ENCODE measurements at places on chromosomes 6 and 20. TPM values are rescaled to one million over a fixed set of nuclear protein-coding genes. Genes with fewer than 3 reads are reported as not detected.

SIRPA gene
- total RNA-seq: 10.7 TPM

PXDC1 gene
- 4.8 TPM for total RNA-seq

COL11A2 gene
- total RNA-seq: 4.2 TPM

GRCh38 chr6:11241793-11242201 is 9.3 kb upstream of the NEDD9 start:
- no peaks in the 10 kb centered on the region for H3K36me3 ChIP-seq
- H3K4me1 ChIP-seq: peaks cover 30% of the 10 kb centered on the region
- no peaks in the 10 kb centered on the region for H3K27me3 ChIP-seq
- no peak overlapping the region for H3K4me3 ChIP-seq
- DNase-seq: peak; percentile 66

- no peak for DNase-seq
- peaks cover 6% of the 10 kb centered on the region for H3K36me3 ChIP-seq
- no peaks in the 10 kb centered on the region for H3K27me3 ChIP-seq
- H3K4me1 ChIP-seq: no peaks in the 10 kb centered on the region
- H3K27ac ChIP-seq: no peak overlapping the region
Observed at GRCh38 chr20:58669287-58670006, 18.4 kb downstream of the STX16 start.

DNA sequence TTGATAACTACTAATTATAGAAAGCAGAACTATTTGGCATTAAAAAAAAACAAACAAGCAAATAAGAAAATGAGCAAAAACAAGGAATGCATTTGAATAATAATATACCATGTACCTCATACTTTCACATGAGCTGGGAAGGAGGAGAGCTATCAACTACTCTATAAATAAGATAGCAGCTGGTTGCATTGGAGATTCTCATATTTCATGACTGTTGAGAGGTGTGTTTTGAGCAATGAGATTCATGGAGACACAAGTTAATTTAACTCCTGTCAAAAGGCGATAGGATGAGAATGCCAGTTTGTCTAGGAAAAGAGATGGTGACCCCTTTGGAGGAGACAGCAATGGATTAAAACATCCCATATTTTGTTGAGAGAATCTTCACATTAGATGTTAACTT is 348.8 kb upstream of the SPTLC3 start:
- no peak overlapping the region for H3K27ac ChIP-seq
- no peaks in the 10 kb centered on the region for H3K27me3 ChIP-seq
- no peak overlapping the region for H3K4me3 ChIP-seq
- no peaks in the 10 kb centered on the region for H3K4me1 ChIP-seq
- no peak for DNase-seq
- no peaks in the 10 kb centered on the region for H3K36me3 ChIP-seq

DNA sequence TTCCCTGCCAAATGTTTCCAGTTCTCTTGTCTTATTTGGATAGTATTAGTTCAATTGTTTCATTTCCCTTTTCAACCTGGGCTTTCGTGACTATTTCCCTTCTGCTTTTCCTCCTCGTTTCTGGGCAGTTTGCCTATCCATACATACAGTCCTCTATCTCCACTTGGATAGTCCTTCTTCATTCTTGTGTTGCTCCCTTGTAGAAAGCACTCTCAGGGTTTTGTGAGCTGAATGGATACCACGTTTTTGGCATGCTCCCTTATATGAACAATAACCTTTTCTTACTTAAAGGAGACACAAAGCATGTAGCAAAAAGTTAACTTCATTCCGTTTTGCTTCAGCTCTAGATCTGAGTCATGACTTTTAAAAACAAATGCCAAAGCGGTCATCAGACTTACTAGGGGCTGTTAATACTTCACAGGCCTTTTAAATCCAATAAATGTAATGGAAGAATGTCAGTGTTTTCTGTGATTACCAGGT is 16.6 kb downstream of the CRYBG1 start:
- no peak overlapping the region for H3K27ac ChIP-seq
- no peaks in the 10 kb centered on the region for H3K4me1 ChIP-seq
- peaks cover 9% of the 10 kb centered on the region for H3K27me3 ChIP-seq
- no peak for DNase-seq
- no peak overlapping the region for H3K4me3 ChIP-seq

- H3K4me3 ChIP-seq: no peak overlapping the region
- H3K36me3 ChIP-seq: no peaks in the 10 kb centered on the region
- H3K4me1 ChIP-seq: peaks cover 4% of the 10 kb centered on the region
- no peak overlapping the region for H3K27ac ChIP-seq
Observed at GRCh38 chr6:149284904-149285303, 32.6 kb upstream of the TAB2 start.

DNA sequence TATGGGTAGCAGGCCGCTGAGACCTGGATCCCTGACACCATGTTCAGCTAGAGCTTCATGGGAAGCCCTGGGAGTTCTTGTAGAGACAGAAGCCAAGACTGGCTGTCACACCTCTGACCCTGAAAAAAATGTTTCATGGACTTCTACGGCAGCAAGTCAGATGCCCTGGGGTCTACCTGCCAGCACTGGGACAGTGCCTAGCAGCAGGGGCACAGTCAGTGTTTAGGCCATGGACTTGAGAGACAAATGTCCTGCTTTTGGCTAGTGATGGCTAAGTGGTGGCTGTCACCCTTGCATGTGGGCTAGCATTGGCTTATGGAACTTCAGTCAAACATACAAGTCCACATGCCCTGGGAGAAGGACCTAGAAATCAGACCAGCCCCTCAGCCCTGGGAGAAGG is 41.3 kb upstream of the SSTR4 start:
- H3K4me1 ChIP-seq: no peaks in the 10 kb centered on the region
- no peak overlapping the region for H3K4me3 ChIP-seq
- H3K36me3 ChIP-seq: no peaks in the 10 kb centered on the region

DNA sequence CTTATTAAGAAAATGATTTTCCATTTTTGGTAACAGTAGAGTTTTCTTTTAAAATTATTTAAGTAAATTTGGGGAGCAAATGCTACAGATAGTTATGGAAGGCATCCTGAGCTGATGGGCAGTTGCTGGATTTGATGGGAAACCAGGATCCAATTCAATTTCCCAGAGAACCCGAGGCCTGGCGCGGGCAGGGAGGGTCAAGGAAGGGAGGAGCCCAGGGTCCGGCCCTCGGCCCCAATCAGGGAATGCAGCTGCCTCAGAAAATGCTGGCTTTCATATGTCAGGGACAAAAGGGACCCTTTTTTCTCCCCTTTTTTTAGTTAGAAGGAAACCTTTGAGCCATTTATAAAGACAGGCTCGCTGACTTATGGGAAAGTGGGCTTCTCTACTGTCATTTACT is 42.1 kb downstream of the CTCFL start:
- H3K27ac ChIP-seq: no peak overlapping the region
- no peaks in the 10 kb centered on the region for H3K27me3 ChIP-seq
- DNase-seq: no peak
- H3K4me1 ChIP-seq: peaks cover 22% of the 10 kb centered on the region
- no peaks in the 10 kb centered on the region for H3K36me3 ChIP-seq

DNA sequence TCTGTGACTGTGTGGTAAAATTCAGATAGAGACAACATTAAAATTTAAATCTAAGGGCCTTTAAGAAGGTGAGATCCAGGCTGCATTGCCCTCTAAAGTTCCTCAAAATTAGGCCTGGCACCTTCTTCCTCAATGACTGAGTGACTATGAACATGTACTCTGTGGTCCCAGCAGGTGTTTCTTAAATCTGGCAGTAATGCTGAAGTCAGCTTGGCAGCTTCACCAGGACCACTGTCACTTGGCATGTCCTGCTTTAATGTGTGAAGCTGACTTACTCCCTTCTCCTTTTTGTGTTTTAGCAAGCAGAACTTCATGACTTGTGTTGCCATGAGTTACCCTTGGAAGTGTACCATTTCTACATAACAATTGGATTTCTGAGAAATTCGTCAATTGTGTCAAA is 141.7 kb downstream of the NKAIN2 start:
- no peaks in the 10 kb centered on the region for H3K36me3 ChIP-seq
- H3K27me3 ChIP-seq: peaks cover 2% of the 10 kb centered on the region
- no peak for DNase-seq
- no peaks in the 10 kb centered on the region for H3K4me1 ChIP-seq

DNA sequence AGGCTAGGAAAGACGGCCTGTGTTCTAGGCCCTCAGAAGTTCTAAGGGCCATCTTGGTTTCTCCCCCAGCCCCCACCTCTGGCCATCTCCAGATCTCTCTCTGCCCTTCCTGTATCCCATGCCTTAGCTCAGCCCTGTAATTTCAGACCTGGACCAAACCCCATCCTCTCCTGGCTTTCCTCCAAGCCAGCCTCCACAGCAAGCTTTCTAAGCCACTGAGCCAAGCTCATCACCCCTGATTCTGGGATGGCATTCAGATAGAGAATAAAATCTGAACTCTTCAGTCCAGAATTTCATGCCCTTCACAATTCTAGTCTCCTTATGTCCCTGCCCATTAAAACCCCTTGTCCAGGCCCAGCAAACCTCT is 18.9 kb upstream of the CCM2L start:
- no peak overlapping the region for H3K4me3 ChIP-seq
- no peak for DNase-seq
- H3K27me3 ChIP-seq: peaks cover 57% of the 10 kb centered on the region
- H3K4me1 ChIP-seq: no peaks in the 10 kb centered on the region
- H3K36me3 ChIP-seq: no peaks in the 10 kb centered on the region

GRCh38 chr6:135568379-135568778 is 70.8 kb upstream of the AHI1 start:
- no peak overlapping the region for H3K4me3 ChIP-seq
- DNase-seq: no peak
- H3K27me3 ChIP-seq: peaks cover 1% of the 10 kb centered on the region
- H3K27ac ChIP-seq: no peak overlapping the region
- H3K4me1 ChIP-seq: no peaks in the 10 kb centered on the region

DNA sequence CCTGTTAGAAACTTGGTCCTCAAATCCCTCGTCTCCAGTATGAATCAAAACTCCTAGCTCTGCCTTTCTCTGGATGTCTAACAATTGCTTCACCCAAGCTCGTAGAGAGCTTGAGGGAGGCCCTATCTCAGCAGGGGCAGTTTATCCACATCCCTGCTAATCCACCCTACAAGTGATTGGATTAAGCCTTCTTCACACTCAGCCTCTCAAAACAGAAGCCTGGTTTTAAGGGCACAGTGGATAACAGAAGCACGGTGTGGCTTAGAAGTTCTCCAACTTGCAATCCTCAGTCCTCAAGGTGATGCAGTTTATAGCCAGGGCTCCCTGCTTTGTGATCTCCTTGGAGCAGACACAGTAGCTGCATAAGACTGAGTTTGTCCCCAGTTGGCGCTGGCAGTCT is 383.9 kb downstream of the KIF16B start:
- no peaks in the 10 kb centered on the region for H3K27me3 ChIP-seq
- H3K36me3 ChIP-seq: no peaks in the 10 kb centered on the region
- no peak for DNase-seq
- no peak overlapping the region for H3K4me3 ChIP-seq
- H3K27ac ChIP-seq: no peak overlapping the region

DNA sequence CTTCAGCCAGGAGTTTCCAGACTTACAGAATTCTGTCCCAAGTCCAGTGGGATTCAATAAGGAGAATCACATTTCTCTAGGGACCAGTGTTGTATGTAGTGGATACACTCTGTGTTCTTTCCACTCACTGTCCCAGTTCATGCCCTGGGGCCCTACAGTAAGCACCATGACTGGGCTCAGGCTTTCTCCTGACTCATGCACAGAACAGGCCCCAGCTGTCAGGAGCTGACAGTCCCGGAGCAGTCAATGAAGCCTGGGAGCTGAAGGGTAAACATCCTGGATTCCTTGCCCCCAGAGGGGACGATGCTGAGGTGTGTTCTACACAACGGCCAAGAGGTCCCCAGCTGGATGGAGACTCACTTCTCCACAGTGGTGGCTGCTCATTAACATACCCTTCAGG is 40.2 kb upstream of the LRFN2 start:
- no peaks in the 10 kb centered on the region for H3K36me3 ChIP-seq
- no peaks in the 10 kb centered on the region for H3K27me3 ChIP-seq
- no peak overlapping the region for H3K4me3 ChIP-seq

DNA sequence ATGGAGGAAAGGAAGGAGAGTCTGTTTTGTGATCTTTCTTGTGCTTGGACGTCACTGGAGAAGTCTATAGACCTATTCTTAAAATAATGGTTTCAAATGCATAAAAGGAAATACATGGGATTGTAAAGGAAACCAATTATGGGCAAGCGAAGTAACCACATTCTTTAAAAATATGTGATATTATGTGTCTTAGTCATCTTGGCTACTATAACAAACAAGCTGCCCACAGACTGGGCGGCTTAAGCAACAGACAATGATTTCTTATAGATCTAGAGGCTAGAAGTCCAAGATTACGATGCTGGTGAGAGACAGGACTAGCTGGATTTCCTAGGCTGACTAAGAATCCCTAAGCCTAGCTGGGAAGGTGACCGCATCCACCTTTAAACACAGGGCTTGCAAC is 49.4 kb upstream of the CD83 start:
- H3K36me3 ChIP-seq: no peaks in the 10 kb centered on the region
- H3K4me3 ChIP-seq: no peak overlapping the region
- no peak overlapping the region for H3K27ac ChIP-seq
- H3K4me1 ChIP-seq: no peaks in the 10 kb centered on the region
- H3K27me3 ChIP-seq: peaks cover 10% of the 10 kb centered on the region

- peaks cover 26% of the 10 kb centered on the region for H3K4me1 ChIP-seq
- DNase-seq: no peak
- no peak overlapping the region for H3K4me3 ChIP-seq
- H3K27me3 ChIP-seq: no peaks in the 10 kb centered on the region
- H3K27ac ChIP-seq: no peak overlapping the region
Observed at GRCh38 chr6:5506597-5506996, 245.3 kb downstream of the FARS2 start.

- no peak overlapping the region for H3K4me3 ChIP-seq
- DNase-seq: no peak
- H3K27ac ChIP-seq: no peak overlapping the region
- H3K4me1 ChIP-seq: peaks cover 14% of the 10 kb centered on the region
Observed at GRCh38 chr6:8061736-8062135, 2.5 kb downstream of the BLOC1S5 start.

GRCh38 chr6:1792989-1793388 is 183.3 kb downstream of the FOXC1 start:
- H3K36me3 ChIP-seq: no peaks in the 10 kb centered on the region
- H3K4me1 ChIP-seq: no peaks in the 10 kb centered on the region
- peak; percentile 23 for DNase-seq
- no peak overlapping the region for H3K4me3 ChIP-seq

DNA sequence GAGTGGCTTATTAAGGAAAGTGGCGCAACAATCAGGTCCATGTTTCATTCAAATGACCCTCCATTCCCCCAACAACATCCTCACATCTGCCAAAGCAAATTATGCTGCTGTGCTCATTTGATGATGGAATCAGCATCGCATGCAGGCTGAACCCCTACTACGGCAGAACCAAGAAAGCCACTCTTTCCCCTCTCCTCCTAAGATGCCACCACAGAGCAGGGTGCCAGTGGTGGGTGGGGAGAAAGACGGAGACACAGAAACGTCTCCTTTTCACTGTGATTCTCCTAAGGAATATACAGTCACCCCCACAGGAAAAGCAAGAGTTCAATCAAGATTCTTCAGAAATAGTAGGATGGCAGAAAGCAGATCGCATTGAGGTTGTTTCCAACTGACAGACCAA is 17.1 kb downstream of the HEBP2 start:
- H3K4me1 ChIP-seq: no peaks in the 10 kb centered on the region
- H3K36me3 ChIP-seq: peaks cover 50% of the 10 kb centered on the region
- no peaks in the 10 kb centered on the region for H3K27me3 ChIP-seq

- DNase-seq: no peak
- peaks cover 9% of the 10 kb centered on the region for H3K36me3 ChIP-seq
- no peak overlapping the region for H3K4me3 ChIP-seq
- no peaks in the 10 kb centered on the region for H3K27me3 ChIP-seq
- H3K27ac ChIP-seq: no peak overlapping the region
Observed at GRCh38 chr6:118524686-118525085, 23.4 kb upstream of the PLN start.

Measured in neural crest cell (in vitro differentiated cells).